ENCODE measurements at places on chromosomes 2 and 18.

DNA sequence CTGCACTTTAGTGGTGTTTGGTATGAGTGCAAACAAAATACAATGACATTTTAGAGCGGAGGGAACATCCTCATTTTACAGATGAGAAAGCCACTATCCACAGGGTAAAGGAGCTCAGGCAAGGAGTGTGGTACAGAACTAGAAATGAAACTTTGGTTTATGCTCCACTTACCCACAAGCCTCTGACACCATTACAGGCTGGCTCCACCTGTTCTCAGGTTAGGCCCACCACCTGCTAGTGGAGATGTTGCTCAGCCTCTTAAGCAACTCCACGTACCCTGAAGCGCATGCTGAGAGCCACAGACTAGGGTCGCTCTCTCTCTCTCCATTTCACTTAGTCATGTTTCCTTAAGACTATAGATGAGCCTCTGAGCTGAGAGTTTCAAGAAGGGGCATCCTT lies 130.0 kb downstream of the MBD2 start:
- DNase-seq: no peak

DNA sequence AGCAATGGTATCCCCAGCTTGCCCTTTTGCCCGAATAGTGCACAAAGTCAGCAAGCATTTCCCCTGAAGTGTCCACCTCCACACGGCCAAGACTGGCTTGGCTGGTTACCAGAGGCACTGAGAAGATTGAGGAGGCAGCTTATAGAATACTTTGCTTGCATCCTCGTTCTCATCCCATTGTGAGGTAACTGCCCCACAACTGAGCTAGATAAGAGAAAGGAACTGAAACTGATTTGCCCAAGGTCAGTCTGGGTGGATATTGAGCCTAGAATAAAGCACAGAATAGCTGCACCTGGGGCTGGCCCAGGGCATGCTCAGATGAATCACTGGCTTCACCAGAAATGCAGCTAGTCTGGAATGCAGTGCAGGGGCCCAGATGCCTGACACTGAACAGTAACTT lies 32.7 kb upstream of the MAP4K3 start:
- DNase-seq: no peak

DNA sequence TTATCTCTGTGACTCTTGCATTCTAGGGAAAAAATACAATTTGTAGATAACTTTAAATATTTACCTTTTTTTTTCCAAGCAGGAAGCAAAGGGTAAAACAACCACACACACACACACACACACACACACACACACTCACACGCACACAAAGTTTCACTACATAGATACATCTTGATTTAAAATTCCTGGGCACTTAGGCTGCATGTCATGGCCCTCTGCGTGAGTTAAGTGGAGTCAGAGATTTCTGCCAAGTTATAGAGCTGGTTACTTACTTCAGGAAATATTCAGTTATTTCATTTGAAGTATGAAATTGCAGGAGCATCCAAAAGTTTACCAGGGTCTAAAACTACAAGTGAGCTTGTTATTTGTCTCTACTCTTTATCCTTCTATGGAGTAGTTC lies 612.0 kb downstream of the IRS1 start:
- DNase-seq: peak; percentile 71

DNA sequence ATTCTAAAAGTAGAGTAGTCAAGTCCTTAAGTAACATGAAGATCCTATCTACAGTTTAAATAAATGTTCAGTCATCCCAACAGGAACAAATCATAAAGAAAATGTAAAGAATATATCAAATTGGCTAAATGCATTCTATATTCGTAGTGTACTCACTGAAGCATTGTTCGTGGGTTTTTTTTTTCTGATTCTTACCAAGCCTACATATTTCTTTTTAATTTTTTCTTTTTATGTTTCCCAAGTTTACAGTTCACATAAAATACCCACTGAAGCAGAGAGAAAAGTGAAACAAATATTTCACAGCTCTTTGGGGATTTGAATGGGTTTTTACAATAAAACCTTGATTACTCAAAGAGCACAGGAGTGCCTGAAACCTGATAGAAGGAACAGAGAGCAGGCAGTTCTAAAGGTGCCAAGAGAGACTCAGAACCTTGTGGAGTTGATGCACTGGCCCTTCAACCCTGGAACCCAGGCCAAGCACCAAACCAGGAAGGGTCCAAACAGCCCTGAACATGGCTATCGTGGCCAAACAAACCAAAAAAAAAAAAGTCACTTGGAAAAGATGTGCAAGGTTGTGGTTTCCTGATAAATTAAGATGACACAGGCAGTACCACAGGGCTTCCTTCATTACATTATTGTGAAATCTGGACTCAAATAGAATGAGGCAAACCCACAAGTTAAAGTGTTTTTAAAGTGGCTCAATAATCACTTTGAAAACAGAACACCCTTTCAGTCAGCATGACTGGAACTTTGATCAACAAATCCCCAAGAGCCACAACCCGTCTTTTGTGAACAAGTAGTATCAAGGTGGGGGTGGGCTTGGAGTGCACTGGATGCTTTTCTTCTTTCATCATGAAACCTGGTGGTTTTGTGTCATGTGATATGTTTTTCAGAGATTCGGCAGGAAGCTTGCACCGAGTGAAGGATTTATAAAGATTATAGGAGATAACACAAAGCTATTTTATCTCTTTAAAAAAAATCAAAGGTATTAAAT lies 245.0 kb upstream of the FN1 start:
- peak; percentile 78 for DNase-seq

GRCh38 chr2:70942396-70943204 lies 6.9 kb downstream of the ATP6V1B1 start:
- DNase-seq: no peak

- no peak for DNase-seq
Observed at GRCh38 chr2:145597006-145597405, 1077.1 kb upstream of the ZEB2 start.

GRCh38 chr2:184032983-184033382 lies 565.3 kb upstream of the ZNF804A start:
- no peak for DNase-seq

- no peak for DNase-seq
Observed at GRCh38 chr2:133400411-133400810, 167.9 kb downstream of the NCKAP5 start.

GRCh38 chr18:68940754-68941153 lies 142.9 kb downstream of the CCDC102B start:
- no peak for DNase-seq

- DNase-seq: peak; percentile 96
Observed at GRCh38 chr2:196399722-196400691, 228.6 kb upstream of the STK17B start.

DNA sequence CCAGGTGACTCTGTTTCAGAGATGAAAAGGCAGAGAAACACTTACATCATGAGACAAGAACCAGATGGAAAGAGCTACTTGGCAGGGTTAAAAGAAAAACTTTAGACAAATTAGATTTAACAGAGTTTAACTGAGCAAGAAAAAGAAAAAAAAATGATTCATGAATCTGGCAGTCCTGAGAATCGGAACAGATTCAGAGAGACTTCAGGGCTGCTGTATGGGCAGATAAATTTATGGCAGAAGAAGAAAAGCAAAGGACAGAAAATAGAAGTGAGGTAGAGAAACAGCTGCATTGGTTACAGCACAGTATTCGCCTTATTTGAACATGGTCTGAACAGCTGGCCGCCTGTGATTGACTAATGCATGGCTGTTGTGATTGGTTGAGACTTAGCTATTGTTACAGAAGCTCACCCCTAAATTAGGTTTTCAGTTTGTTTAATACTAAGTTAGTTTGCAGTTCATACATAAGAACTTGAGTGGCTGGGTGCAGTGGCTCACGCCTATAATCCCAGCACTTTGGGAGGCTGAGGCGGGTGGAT lies 43.0 kb upstream of the RHOB start:
- no peak for DNase-seq

GRCh38 chr2:217798743-217799562 lies 203.8 kb downstream of the TNS1 start:
- no peak for DNase-seq

GRCh38 chr18:55401638-55402191 lies 186.3 kb downstream of the TCF4 start:
- peak; percentile 90 for DNase-seq

- DNase-seq: no peak
Observed at GRCh38 chr2:231159306-231159705, 34.5 kb upstream of the HTR2B start.

DNA sequence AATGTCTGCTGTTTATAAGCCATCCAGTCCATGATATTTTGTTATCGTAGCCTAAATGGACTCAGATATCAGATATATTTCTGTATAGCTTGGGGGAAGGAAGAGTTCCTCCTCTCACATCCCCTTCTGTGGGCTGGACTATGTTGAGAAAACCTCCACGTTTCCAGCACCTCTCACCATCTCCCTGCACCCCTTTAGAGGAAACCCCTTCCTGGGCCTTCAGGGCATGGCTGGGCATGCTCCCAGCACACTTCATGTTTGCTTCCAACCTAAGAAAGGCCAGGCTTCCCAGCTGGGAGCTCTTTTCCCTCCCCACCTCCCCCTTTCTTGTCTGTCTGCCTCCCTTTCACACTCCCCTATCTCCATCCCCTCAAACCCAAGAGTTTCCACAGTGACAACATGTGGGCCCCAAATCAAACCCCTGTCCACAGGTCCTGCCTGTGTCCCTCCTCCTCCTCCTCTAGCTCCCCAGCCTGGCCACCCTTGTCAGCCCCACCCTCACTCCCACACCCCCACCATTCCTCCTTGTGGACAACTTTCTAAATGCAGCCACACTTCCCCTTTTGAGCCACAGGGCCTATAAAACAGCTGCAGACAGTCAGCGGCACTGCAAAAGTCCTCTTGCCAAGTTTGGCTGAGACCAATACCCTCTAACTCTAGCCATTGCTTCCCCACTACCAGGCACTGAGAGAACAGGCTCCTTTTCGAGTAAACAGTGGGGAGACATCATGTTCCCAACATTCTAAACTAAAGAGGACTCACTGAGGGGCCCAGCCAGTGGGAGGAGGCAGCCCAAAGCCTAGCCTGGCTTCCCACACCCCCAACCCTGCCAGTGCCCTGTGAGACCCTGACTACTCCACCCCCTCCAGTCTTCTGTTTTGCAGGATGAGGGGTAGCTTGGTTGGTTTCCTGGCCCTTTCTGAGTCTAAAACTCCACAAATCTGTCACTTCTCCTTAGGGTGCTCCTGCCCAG lies 120.5 kb downstream of the ZFP36L2 start:
- DNase-seq: no peak

- DNase-seq: no peak
Observed at GRCh38 chr2:178230396-178230795, 36.1 kb downstream of the OSBPL6 start.

- no peak for DNase-seq
Observed at GRCh38 chr2:191797942-191798876, 48.7 kb downstream of the CAVIN2 start.

DNA sequence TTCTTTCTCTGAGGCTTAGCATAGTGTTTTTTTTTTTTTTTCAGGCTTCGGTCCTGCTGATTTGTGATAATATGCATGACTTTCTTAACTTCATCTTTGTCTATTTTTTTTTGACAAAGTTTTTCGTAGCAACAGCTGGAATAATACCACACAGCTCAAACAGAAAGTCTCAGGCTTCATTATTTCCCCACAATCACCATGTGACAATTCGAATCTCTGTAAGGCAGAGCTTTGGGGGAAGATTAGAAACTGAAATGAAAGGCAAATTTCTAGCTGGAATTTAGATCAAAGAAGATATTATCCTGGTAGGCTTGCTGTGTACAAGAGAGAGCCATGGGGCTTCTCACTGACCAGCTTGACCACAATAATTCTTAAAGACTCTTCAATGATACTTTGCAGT lies 12.2 kb upstream of the CD28 start:
- no peak for DNase-seq
